ENCODE measurements at places on chromosomes 2 and 18.

GRCh38 chr2:6694555-6694954, 171.2 kb downstream of the CMPK2 start:
- DNase-seq, result no peak

DNA sequence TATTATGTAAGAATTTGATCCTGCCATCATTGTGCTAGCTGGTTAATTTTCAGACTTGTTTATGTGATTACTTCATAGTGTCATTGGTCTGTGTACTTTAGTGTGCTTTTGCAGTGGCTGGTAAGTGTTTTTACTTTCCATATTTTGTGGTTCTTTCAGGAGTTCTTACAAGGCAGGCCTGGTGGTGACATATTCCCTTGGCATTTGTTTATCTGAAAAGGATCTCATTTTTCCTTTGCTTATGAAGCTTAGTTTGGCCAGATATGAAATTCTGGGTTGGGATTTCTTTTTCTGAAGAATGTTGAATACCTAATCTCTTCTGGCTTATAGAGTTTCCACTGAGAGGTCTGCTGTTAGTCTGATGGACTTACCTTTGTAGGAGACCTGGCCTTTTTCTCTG, 72.8 kb upstream of the MC4R start:
- peak; percentile 33 for DNase-seq

DNA sequence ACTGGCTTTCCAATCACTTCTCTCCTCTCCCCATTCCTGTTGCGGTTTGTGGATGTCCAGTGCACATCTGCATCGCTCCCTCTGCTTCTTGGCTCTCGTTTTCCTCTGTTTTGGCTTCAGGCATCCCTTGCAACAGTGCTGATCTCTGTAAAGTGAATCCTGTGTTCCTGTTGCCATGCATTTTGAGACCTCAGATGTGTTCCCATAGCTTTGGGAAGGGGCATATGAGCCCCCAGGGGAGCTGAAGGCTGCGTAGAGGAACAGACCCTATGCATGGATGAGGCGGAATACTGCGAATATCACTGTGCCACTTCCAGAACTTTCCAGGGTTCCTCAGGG, 168.4 kb upstream of the HAAO start:
- no peak for DNase-seq

DNA sequence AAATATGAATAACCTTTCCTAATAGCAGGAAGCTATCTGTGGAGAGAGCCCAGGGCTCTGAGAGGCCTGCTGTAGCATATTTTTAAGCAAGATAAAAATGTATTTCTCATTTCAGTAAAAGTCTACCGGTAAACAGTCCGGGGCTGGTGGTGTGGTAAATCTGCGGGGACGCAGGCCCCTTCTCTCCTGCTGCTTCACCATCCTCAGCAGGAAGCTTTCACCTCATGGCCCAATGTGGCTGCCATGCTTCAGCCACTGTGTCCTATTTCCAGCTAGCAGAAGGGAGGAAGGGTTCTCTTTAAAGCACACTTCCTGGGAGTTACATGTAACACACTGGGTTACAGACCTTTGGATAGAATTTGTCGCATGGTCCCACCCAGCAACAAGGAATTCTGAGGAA, 79.5 kb upstream of the ODC1 start:
- DNase-seq, result no peak

- DNase-seq, result no peak
These were observed 38.5 kb upstream of the RMP24 start for GRCh38 chr18:35933982-35934381.

DNA sequence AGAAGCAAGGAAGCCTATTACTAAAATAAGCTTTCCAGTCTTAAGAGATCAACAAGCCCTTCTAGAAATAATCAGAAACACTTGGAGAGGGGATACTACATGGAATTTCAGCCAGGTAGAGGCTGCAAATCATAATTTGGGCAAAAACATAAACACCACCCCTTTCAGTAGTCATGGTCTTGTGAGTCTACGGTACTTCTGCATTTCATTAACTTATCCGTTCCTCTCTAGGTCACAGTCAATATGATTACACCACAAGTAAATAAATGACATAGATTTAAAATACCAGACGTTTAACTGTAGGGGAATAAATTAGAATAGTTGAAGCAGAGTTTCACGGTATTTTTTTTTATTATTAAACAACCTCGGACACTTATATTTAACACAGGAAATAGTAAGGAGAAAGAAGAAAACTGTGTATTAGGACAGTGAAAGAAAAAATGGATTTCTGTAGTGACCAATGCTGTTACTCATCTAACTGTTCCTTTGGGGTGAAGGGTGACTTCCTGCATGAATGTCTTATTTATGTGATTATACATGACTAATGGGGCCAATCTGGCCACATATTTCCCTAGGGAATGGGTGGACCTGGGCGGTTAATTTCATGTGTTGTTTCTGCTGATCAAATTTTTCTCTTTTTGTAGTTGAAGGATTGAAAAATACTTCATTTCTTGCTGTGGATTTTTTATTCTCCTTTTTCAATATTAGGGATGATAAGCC, 456.6 kb upstream of the UBE2E3 start:
- DNase-seq, result peak; percentile 45

- DNase-seq, result no peak
These were observed 218.1 kb downstream of the SEPTIN10 start for GRCh38 chr2:109395494-109396201.

- no peak for DNase-seq
These were observed 14.2 kb downstream of the GAREM2 start for GRCh38 chr2:26187114-26187513.

- no peak for DNase-seq
These were observed 2.1 kb downstream of the LIPG start for GRCh38 chr18:49563701-49564517.

DNA sequence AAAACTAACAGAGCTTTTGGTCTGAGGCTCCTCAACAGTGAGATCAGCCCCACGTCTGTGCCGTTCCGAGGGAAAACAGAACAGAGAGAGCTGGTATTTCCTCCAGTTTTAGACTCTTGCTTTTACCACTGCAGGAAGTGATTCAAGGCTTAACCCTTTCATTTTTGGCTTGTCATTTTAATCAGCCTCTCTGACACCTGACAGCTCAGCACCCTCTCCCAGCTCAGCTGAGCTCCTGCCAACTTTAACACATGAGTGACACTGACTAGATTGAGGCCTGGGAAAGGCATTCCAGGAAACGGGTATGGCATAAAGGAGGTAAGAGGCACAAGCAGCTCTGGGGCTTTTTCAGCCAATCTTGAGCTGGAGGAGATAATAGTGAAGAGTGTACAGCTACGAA, 239.4 kb upstream of the SKOR2 start:
- no peak for DNase-seq

DNA sequence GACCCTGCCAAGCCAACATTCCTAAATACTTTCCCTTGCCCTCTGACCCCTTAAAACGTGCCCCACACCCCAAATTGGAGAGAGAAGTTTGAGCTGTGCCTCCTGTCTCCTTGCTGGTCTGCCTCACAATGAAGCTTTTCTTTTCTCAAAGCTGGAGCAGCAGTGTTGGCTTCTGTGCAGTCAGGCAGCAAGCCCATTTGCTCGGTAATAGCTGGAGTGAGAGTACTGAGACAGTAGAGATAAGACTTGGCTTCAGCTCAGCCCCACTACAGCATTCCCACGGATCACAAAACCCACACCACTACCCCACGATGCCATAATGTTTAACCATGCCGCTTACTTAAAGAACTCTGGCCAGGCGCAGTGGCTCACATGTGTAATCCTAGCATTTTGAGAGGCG, 73.0 kb downstream of the NCAPH start:
- no peak for DNase-seq

DNA sequence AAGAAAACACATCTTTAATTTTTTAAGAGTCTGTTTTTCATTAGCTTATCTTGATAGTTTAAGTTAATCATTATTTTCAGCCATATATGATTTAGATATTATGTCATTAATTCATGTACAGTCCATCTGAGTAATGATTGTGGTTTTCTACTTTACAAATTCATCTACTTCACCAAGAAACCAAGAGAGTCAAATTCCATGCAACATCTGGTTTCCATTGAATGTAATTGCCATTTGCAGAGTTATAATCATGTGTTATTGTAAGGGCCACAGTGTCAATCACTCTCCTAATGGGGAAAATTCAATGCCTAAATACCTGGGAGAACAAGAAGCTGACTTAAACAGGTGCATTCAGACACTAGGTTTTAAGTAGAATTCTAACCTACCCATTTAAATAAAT, 217.2 kb upstream of the OSR1 start:
- DNase-seq, result no peak

DNA sequence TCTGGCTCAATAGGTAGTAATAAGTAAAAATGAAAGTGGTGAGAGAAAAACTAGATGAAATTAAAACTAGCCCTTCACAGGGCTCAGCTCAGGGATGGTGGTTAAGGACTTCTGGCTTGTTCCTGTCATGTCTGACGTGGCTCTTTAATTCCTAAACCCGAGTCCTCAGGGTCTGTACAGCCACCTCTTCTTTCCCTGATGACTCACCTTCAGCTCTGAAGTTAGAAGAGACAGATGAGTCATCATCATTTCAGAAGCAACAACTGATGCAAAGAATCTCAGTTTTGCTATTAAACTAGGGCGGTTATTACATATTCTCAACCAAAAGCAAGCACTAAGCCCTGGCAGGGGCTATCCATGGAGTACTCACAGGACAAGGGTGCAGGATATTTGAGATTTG, 24.0 kb upstream of the ITGB6 start:
- DNase-seq, result peak; percentile 96

- DNase-seq, result no peak
These were observed 81.4 kb downstream of the DCDC2C start for GRCh38 chr2:3784731-3785130.

DNA sequence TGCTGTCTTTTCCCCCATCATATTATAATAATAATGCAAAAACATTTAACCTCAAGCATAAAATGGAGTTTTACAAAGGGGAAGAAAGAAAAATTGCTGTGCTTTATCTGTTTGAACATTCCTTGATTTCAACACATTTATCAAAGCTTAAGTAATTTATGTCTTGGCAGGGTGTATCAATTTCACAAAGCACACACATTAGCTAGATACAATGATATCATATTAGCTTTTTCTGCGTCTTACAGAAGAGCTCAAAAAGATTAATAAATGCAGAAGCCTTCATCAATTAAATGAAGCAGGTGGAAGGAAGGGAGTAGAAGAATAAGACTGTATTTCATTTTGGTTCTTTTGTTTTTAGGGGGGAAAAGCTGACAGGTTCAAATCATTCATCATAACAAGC, 103.0 kb downstream of the NXPH2 start:
- no peak for DNase-seq

DNA sequence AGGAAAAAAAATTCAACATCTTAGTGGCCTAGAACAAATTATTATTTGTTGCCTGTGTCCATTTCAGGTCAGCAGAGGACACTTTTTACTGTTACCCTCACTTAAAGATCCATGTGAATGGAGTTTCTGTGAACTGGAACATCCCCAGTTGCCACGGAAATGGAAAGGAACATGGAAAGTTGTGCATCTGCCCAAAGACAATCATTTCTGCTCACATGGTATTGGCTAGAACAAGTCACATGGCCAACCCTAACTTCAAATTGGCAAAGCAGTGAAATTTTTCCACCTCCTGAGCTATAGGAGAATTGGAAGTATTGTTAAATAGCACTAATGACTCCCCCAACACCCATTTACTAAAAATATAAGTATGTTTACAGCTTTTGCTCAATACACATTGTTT, 71.2 kb upstream of the CCBE1 start:
- DNase-seq, result no peak

DNA sequence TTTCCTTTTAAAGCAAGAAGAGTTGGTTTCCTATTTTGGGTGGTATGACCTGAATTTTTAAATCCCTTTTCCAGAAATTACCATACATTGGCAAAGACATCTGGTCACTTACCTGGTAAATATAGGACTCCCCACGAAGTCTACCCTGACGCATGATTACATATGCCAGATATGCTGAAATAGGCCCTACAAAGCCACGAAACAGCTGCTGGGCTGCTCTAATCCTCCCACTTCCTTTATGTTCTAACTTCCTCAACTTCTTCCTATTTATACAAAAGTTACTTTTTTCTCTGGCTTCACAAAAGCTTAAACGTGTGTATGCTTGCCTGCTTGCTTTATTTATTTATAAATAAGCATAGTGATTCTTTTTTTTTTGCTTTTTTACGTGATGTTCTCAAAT, 186.0 kb upstream of the EPHA4 start:
- no peak for DNase-seq

GRCh38 chr2:143355870-143356269, 226.7 kb downstream of the ARHGAP15 start:
- DNase-seq, result no peak

- no peak for DNase-seq
These were observed 1079.4 kb upstream of the GYPC start for GRCh38 chr2:125576558-125576957.

- no peak for DNase-seq
These were observed 17.5 kb downstream of the MGAT4A start for GRCh38 chr2:98713332-98714015.

GRCh38 chr2:195411219-195411687, 245.8 kb upstream of the SLC39A10 start:
- DNase-seq, result no peak

DNA sequence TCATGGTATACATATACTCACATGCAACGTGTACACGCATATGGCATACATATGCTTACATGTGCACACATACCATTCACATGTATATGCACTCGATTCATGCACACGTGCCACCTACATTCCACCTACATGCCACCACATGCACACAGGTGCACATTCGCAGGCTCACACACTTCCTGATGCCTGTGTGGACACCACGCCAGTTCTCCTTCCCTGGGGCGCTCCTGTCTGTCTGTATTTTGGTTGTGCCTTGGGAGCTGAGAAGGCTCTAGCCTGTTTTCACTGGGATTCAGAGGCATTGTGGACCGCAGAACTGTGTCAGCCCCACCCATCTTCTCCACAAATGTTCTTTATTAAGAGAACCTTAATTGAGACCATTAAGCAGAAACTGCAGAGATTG, 96.6 kb upstream of the CTDP1 start:
- DNase-seq, result no peak

DNA sequence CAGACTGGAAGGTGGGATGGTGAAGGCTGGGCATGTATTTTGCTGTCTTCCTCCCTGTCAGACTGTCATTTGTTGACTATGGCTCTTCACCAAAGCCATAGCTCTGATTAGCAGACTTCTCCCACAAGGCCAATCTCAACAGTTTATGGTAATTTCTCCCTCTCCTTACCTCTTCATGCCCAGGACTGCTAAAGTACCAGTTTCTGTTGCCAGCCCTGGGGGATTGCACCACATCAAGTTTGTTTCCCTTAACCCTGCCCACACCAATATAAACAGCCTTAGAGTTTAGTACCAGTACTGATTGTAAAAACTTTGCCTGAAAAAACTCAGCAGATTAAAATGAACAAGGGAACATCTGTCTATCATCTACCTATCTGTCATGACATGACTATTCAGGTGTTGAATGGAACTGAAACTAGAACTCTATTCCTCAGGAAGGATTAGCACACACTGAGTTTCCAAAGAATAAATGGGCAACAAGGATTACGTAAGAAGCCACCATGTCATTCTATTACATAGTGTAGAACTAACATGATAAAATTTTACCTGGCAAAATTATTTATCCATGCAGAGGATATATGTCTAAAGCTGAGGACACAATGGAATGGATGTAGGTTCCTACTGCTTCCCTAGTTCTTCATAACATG, 13.7 kb downstream of the FEZ2 start:
- DNase-seq, result no peak

Data from amniotic stem cell (primary cell).